ENCODE measurements at places on chromosomes 3 and 15.

DNA sequence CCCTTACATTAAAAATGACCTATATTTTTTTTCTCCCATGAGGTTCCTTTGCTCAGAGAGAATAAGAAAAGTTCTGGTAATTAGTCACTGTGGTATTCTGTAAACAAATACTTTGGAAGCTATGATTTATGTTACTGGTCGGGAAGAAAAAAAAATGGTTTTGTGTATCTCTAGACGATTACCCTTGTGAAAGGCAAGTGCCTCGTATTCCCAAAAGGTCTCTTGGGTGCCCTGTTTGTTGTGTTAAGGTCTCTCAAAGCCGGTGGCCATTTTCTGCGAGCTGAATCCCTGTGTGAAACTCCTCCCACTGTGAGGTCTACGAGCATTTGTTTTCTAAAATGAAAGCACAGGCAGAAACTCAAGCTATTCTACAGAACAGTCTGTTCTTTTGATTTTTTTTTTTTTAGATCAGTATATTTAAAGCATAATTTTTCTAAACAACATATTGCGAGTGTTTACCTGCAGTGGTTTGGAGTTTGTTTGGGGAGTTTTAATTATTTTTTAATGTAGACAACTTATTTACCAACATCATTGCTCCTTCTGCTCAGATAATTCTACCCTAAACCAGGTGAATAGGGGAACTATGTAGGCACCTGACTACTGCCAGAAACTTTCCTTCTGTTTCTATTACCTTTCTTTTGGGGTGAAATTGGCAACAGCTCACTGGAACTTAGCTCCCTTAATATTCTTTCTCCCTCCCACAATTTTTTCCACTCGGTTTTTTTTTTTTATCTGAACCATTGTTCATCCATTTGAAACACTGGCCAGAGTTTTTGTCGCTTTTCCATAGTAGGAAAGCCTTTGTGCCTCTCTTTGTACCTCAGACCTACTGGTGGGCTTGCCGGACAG lies 44.0 kb downstream of the ZBTB38 start:
- DNase-seq, result no peak

GRCh38 chr3:152555666-152556291 lies 279.2 kb upstream of the P2RY1 start:
- DNase-seq, result no peak

GRCh38 chr15:98835876-98836275 lies 171.7 kb downstream of the PGPEP1L start:
- no peak for DNase-seq

DNA sequence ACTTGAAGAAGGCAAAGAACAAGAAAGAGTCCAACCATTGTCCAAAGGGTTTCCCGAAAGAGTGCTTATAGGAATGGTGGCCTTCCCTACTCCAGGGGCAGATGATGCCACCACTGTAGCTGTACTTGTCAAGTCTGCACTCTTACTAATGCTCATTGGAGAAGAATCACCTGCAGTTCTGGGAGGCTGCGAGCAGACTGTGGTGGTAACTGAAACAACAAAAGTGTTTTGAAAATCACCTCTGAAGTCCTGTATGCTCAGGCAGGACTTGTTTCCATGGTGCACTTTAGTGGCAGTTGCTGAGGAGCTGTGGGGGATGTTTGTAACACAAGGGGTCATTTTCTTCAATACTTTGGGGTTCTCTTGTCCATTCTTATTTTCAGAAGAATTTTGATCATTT lies 36.0 kb downstream of the USF3 start:
- no peak for DNase-seq
